ENCODE measurements at places on chromosomes 6 and 20.

- DNase-seq: no peak
Observed at GRCh38 chr6:26321005-26321404, 44.0 kb upstream of the BTN3A2 start.

DNA sequence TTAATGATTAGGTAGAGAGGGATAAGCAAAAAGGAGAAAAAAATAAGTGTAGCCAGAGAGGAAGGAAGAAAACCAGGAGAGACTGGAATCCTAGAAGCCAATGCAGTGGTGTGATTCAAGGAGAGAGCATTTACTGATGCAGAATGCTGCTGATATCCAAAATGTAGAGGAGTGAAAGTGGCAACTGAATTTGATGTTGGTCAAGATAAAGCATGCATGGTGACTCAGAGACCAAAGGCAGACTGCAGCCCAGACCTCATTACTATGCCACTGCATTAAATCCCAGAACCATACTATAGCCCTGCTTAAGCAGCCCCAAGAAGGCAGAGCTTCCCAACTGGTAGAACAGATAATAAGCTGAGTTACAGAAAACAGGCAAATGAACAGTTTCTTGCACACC is 15.8 kb downstream of the KLHL32 start:
- no peak for DNase-seq

DNA sequence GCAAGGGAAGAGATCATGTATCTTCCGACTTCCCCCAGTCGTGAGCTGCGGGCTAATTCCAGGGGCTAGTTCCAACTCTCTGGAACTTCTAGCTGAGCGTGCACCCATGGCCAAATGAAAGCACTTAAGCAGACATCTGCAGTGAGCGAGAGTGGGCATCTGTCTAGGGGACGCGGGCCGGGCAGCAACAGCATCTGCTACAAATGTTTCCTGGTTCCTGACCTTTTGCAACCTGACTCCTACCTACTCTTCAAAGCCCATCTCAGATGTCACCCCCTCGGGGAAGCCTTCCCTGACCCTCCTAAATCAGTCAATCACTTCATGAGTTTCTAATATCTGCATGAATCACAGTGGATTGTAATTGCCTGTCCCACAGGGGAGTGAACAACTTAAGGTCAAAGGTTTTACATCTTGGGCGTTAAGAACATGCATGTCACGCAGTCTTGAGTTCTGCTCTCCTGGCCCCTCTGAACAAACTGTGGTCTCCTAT is 141.9 kb downstream of the CEBPB start:
- no peak for DNase-seq

DNA sequence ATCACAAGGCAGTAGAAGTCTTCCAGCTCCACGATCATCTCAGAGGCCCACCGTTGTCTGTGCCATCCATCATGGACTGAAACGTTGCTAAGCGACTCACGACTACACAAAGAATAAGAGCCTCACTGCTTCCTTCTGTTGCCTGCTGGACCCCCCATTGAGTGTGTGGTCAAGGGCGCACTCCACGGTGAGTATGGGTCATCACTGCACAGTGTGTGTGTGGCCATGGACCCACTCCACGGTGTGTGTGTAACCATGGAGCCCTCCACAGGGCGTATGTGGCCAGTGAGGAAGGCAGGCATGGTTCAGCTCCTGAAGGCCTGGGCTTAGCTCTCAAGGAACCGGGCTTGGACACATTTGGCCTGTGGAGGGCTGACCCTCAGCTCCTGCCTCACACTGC is 123.4 kb upstream of the AFDN start:
- DNase-seq: no peak

DNA sequence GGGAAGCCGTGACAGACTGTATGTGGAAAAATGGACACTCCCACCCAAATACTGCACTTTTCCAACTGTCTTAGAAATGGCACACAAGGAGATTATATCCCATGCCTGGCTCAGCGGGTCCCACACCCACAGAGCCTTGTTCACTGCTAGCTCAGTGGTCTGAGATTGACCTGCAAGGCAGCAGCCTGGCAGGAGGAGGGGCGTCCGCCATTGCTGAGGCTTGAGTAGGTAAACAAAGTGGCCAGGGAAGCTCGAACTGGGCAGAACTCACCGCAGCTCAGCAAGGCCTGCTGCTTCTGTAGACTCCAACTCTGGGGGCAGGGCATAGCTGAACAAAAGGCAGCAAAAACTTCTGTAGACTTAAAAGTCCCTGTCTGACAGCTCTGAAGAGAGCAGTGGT is 11.4 kb upstream of the RNF146 start:
- DNase-seq: no peak

Data from COR-L47 (cell line).